NCI-H1436 treated with DMSO at 0.1 percent for 48 hours (cell line): ENCODE measurements at places on chromosomes 1 and 21.

GRCh38 chr1:157819896-157820295, at the start of gene FCRL1:
Gene FCRL1 (minus strand): TSS chr1:157820120. CDS start chr1:157820037, 83 bp downstream.
- DNase-seq: no peak

DNA sequence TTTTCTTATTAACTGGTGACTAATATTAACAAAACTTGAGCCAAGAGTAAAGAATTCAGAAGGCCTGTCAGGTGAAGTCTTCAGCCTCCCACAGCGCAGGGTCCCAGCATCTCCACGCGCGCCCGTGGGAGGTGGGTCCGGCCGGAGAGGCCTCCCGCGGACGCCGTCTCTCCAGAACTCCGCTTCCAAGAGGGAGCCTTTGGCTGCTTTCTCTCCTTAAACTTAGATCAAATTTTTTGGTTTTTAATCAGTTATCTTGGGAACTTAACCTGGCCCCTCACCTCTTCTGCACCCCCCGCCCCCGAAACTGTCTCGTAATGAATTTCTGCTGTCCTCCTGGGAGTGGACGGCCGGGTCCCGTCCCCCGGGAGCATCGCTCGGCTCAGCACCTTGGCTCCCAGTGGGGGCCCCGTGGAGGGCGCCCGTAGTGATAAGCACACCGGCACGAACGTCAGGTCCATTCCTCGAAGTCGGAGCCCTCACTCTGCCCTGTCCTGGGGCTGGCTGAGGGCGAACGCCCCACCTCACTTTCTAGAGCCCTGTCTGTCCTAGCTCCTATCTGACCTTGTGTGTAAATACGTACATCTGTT, 29.5 kb upstream of the TRAPPC10 start:
- DNase-seq: no peak

- DNase-seq: no peak
Observed at GRCh38 chr21:42696501-42697040, 43.1 kb downstream of the PDE9A start.

GRCh38 chr1:23625459-23625858, 66.1 kb upstream of the RPL11 start:
- no peak for DNase-seq

DNA sequence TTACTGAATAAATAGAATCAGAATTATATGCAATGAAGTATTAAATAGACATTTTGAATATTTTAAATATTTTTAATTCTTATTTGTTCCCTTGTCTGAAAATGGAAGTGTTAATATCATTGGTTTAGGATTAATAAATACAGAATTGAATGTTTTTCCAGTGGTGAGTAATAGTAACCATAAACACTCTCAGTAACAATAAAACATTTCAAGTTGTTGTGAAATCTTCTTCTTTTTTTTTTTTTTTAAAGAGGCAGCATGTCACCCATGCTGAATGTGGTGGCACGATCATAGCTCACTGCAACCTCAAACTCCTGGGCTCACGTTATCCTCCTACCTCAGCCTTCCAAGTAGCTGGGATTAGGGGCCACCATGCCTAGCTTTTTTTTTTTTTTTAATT, 86.2 kb upstream of the ZBTB18 start:
- DNase-seq: no peak

DNA sequence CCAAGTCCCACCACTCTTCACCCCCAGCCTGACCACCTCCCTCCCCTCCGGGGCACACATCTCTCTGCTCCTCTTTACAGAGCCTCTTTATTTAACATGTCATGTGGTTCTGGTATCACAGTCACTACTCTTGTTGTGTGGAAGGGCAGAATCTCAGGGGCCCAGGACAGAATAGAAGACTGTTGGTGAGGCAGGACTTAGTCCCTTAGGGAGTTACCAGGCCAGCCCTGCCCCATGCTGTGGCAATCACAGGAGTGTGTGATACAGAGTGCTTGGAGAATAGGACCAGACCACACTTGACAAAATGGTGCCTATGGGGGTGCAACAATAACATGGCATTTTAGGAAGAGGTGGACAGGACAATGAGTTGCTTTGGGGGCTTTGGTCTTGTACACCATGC, 43.0 kb upstream of the CRNN start:
- DNase-seq: no peak

GRCh38 chr1:34186741-34187494, 10.2 kb downstream of the C1orf94 start:
- DNase-seq: no peak

GRCh38 chr1:214445831-214446614, 105.4 kb downstream of the PTPN14 start:
- no peak for DNase-seq

DNA sequence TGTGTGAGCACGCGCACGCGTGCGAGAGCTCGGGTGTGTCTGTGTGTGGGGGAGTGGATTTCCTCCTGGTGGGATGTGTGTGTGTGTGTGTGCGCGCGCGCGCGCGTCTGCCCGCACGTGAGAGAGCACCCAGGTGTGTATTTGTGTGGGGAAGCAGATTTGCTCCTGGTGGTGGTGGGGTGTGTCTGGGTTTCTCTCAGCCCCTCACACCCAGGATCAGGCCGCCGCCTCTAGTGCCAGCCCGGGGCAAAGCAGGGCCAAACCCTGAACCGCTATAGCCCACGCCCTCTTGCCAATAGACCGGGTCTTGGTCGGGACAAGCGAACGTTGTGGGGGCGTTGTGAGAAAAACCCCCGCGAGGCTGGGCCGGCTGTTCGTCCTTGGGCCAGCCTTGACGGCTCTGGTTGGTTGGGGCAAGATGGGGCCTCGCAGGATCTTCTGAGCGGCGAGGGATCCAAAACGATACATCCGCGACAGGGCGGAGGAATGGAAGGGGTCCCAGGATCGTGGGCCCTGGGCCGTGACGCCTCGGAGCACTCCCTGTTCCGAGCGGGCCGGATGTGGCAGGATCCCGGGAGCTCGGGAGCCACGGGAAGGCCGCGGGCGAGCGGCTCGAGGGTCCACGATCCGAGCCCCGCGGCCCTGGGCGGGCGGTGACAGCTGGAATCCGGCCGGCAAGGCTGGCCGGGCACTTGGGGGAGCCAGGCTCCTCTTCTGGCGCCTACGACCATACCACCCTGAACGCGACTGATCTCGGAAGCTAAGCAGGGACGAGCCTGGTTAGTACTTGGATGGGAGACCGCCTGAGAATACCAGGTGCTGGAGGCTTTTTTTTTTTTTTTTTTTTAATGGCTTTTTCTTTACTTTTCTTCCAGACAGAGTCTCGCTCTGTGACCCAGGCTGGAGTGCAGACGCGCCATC, 68.2 kb downstream of the RNF187 start:
- no peak for DNase-seq

DNA sequence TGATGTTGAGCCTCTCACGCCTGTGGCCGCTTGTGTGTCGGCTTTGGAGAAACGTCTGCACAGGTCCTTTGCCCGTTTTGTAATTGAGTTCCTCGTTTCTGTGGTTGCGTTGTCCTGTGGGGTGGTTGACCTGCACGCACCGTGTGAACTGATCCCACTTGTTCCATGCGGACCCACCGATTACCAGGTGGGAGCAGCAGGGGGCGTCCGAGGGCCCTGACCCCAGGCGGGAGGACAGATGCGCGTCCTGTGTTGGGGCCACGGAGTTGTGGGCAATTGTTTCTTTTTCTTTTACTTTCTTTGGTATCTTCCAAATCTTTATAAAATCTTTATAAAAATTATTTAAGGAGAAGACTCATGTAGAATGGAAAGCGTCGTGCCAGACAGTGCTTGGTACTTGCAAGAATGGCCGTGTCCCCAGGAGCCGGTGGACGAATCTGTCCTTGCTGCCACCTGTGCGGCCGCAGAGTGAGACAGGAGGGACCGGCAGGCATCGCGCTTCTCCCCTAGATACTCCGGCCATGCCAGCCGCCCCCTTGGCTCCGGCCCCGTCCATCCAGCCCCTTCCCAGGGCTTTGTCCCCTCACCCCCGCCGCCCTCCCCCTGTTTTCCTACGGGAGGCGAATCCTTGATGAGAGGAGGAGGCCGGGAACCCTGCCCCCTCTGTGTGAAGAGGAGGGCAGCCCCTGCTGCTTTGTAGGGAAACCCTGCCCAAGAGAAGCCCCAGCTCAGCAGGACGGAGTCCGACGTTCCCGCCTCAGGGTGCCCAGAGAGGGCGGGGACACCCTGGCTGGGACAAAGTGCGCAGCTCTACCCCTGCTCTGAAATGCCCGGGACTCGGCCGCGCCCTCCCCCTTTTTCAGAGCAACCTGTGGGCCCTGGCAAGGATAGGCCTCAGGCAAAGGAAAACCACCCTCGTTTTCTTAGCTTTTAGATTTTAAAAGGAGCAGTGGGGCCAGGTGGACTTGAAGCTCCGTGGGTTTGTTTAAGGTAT, 41.7 kb downstream of the PRKCZ start:
- no peak for DNase-seq

- no peak for DNase-seq
Observed at GRCh38 chr1:242522304-242522945, 2.1 kb downstream of the PLD5 start.

DNA sequence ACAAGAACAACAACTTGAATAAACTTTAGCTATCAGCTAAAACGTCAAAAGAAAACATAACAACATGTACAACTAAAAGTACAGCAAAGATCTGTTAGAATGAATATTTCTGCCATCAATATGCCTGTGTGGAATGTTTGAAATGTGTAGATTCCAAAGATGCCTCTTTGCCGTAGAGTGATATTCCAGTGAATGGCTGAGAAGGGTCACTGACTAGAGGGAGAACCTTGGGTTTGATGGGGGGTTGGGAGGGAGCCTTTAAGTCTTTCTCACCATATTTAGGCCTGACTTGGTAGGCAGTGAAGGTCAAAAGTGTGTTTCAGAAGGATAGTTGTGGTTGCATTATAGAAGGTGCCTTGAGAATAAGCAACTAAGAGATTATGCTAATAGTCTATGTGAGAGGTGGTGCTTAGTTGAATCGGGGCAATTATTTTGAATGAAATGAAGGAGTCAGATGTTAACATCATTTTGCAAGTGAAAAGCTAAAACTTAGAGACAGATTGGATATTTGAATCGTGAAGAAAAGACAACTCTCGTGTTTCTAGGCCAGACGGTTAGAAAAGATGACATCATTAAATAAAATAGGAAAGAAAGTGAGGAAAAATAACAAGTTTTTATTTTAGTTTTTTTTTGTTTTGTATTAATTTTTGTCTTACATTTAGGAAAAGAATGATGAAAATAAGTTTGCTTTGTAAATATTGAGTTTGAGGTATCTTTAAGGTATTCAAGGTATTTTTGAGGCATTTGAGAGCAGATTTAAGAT, 53.8 kb downstream of the PLA2G4A start:
- no peak for DNase-seq

GRCh38 chr1:159829822-159830465, 3.3 kb downstream of the SLAMF8 start:
- no peak for DNase-seq

GRCh38 chr1:205811660-205812059, 1.3 kb downstream of the SLC41A1 start:
- DNase-seq: no peak

DNA sequence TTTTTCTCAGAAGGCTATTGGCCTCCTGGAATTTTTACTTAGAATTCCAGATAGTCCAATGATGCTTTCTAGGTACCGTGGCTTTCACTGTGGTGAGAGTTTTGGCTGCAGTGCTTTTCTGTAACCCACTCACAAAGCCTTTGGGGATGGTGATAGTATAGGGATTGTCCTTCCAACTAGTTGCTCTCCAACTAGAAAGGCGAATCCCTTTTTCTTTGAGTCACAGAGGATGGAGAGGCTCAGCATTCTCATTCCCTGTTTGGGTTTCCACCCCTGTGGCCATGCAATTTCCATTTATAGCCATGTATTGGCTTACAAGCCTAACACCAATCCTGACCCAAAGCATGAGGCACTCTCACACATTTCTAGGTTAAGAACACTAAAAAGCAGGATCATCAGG, 300.3 kb downstream of the DISC1 start:
- DNase-seq: no peak

- no peak for DNase-seq
Observed at GRCh38 chr1:231072041-231072440, 32.0 kb upstream of the FAM89A start.

- no peak for DNase-seq
Observed at GRCh38 chr1:19449454-19450228, 35.7 kb downstream of the CAPZB start.

DNA sequence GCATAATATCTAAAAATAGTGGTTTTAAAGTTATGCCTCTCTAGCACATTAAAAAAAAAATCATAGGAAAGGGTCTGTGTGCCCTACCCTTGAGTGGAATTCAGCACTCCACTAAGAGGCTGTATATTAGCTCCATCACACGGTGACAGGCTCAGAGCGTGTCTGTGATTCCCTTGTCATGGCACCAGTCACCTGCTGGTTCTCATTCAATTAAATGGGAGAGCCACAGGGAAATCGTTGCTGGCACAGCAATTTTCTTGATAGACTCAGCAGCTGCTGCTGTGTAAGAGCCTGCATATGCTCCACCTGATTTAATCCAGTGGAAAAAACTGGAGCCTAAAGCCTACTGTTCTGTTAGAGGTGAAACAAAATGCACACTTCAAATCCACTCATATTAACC, 9.5 kb downstream of the ATP6V1G3 start:
- DNase-seq: peak; percentile 52

- DNase-seq: no peak
Observed at GRCh38 chr1:152143150-152143887, 15.7 kb downstream of the RPTN start.

- no peak for DNase-seq
Observed at GRCh38 chr1:200535605-200536004, 84.9 kb downstream of the KIF14 start.

- no peak for DNase-seq
Observed at GRCh38 chr1:26786437-26787380, 1.0 kb upstream of the PIGV start.

GRCh38 chr1:20834780-20835179, 47.7 kb upstream of the HP1BP3 start:
- no peak for DNase-seq

- no peak for DNase-seq
Observed at GRCh38 chr1:66282891-66283621, 250.9 kb upstream of the SGIP1 start.

DNA sequence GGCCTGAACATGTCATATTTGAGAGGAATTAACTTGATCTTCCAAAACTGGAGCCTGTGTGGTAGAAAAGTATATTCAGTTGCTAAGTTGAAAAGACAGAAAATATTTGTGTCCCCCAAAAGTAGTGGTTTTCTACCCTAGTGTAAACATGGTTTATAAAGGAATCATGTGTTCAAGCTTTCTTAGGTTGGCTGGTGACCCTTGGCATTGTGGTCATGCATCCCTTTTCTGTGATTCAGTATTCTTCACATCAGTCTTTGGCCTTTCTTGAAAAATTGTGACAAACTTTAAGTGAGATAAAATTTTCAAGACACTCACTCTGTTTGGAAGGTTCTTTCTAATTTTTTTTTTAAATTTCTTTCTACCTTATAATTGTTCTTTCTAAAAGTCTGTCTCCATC, 193.2 kb downstream of the DHRS3 start:
- no peak for DNase-seq

- DNase-seq: no peak
Observed at GRCh38 chr1:27634177-27634984, 604 bp downstream of the FGR start.

GRCh38 chr21:35217504-35218060, 168.5 kb upstream of the RUNX1 start:
- no peak for DNase-seq

GRCh38 chr1:221777431-221778072, 35.7 kb upstream of the DUSP10 start:
- no peak for DNase-seq
